DMS153 (cell line): ENCODE measurements at places on chromosomes 2 and 18.

- DNase-seq = no peak
These were observed 348.3 kb upstream of the SYT4 start for GRCh38 chr18:43625582-43625981.

DNA sequence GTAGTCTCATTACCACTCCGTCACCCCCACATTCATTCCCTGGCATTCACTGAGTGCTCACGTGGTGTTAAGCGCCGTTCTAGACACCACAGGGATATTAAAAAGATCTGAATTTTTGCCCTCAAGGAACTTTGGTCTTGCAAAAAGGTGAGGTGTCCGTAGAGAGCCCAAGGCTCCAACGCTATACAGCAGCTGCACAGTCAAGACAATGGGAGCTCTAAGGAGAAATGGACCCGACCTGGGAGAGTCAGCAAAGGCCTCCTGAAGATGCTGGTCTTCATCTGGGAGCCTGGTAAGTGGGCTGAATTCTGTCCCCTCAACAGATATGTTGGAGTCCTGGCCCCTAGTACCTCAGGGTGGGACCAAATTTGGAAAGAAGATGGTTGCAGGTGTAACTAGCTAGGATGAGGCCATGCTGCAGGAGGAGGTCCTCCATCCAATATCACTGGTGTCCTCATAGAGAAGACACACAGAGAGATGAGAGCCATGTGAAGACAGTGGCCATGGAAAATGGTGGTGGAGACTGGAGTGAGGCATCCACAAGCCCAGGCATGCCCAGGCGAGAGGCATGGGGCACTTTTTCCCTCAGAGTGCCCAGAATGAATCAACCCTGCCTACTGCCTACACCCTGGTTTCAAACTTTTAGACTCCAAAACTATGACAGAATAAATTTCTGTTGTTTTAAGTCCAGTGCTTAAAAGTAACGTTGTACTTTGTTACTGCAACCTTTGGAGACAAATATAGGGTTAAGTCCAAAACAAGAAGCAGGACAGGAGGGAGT is 247.3 kb downstream of the TTC32 start:
- DNase-seq = no peak

- DNase-seq = no peak
These were observed 184.2 kb downstream of the PIEZO2 start for GRCh38 chr18:10965119-10965518.

GRCh38 chr18:49764032-49764431 is 49.3 kb downstream of the ACAA2 start:
- DNase-seq = no peak

- no peak for DNase-seq
These were observed 327.4 kb upstream of the HS6ST1 start for GRCh38 chr2:128646091-128646490.

DNA sequence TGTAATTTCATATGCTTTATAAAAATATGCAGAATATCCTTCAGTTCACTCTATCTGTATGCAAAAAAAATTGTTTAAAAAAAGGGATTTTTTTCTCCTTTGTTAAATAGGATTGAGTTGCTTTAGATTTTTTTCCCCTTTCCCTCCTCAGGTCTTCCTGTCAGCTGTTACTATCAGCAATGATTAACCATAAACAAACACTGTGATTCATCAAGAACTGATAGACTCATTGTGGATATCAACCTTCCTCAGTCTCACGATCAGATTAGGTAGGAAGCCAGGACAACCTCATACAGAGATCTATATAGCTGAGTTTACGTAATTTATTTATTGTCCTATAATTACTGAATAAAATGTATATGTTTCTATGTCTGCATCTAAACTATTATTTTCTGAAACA is 2136.2 kb upstream of the CELF4 start:
- DNase-seq = no peak

- no peak for DNase-seq
These were observed 6.9 kb downstream of the NDUFA10 start for GRCh38 chr2:240018071-240018750.

- no peak for DNase-seq
These were observed 255.4 kb downstream of the NDUFA10 start for GRCh38 chr2:239769554-239770245.

- DNase-seq = no peak
These were observed 39.0 kb upstream of the SLC35F5 start for GRCh38 chr2:113795405-113795920.

GRCh38 chr2:28633746-28634145 is 117.9 kb upstream of the PPP1CB start:
- no peak for DNase-seq
